Stimulated activated CD4-positive, alpha-beta T cell treated with anti-CD3 and anti-CD28 coated beads, Interleukin-1b, Interleukin-23, amount 100 ng/mL, for 1 hour (primary cell): ENCODE measurements at places on chromosomes 4 and X.
A peak's percentile ranks its signal among the peaks of the same experiment; 100 is the strongest.

GRCh38 chrX:144637731-144638130, 609.6 kb upstream of the SPANXN1 start:
- DNase-seq, result no peak

DNA sequence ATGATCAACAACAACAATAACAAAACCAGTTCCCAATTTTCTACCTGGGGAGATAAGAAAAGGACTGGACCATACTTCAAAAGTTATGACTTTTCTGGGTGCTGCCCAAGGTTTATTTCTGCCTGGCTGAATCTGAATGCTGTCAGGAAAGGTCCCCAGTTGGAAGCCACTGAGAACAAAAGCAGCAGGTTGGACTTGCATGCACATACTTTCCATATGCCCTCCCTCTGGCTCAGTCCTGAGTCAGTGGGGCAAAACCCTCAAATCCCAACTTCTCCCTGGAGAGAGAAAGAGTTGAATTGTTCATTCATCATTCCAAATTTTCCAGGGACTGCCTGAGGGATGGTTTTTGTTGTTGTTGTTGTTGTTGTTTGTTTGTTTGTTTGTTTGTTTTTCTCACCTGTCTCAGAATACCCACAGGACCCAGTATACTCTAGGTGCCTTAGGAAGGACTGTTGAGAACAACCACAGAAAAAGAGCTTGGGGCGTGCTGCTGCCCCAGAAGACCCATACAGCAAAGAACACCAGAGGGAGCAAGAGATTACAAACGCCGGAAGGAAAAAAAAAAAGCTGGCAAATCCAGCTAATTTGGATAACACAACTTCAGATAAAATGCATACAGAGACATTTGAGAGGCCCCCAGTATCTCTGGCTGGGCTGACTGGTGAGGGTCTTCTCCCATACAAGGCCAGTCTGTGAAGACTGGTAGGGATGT, 138.9 kb upstream of the INPP4B start:
- no peak for DNase-seq

GRCh38 chr4:147335183-147335582, 145.7 kb upstream of the EDNRA start:
- DNase-seq, result no peak

DNA sequence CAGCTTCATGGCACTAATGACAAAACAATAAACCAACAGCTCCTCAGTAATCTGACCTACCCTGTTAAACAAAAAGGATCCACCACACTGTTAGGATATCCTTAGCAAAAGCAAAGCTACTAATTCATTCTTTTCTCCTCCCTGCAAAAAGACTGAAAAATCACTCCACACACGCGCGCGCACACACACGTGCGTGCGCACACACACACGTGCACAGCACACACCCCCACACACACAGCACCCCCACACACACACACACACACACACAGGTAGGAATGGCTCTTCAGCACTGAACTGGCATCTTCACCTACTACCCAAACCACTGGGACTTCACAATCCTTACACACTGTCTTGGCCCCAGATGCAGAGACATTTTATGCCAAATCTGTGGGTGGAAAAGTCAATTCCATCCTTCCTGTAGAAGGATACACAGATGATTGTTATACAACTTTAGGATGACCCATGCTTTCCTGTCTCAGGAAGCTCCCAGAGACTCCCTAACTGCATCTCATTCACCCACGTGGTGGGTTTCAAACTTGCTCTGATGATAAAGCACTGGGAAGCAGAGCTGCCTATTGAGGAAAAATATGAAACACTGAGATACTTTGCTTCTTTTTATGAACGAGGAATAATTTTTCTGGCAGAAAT, 102.5 kb downstream of the TSPAN5 start:
- DNase-seq, result no peak

DNA sequence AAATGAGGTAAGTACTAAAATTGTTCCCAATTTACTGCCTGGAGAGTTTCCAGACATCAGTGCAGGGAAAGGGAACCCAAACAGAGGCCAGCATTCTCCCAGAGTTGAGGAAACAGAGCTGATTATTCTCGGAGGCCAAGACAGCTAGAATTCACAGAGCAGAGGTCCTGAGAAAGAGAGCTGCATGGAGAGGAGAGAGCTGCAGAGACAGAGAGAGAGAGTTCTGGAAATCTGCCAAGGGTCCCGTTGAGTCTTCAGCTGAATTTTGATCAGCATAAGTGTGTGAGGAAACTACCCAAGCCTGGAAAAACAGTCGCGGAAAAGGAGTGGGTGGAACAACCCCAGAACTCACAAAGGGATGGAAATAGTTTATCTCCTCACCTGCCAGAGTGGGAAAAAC, 43.8 kb upstream of the GPR173 start:
- no peak for DNase-seq

- DNase-seq, result no peak
These were observed 68.3 kb downstream of the PJA1 start for GRCh38 chrX:69096963-69097362.

GRCh38 chr4:4842476-4843441, 16.7 kb upstream of the MSX1 start:
- no peak for DNase-seq

GRCh38 chr4:183721207-183722081, 62.4 kb downstream of the TRAPPC11 start:
- no peak for DNase-seq

- no peak for DNase-seq
These were observed 22.1 kb downstream of the YIPF7 start for GRCh38 chr4:44629280-44629866.

DNA sequence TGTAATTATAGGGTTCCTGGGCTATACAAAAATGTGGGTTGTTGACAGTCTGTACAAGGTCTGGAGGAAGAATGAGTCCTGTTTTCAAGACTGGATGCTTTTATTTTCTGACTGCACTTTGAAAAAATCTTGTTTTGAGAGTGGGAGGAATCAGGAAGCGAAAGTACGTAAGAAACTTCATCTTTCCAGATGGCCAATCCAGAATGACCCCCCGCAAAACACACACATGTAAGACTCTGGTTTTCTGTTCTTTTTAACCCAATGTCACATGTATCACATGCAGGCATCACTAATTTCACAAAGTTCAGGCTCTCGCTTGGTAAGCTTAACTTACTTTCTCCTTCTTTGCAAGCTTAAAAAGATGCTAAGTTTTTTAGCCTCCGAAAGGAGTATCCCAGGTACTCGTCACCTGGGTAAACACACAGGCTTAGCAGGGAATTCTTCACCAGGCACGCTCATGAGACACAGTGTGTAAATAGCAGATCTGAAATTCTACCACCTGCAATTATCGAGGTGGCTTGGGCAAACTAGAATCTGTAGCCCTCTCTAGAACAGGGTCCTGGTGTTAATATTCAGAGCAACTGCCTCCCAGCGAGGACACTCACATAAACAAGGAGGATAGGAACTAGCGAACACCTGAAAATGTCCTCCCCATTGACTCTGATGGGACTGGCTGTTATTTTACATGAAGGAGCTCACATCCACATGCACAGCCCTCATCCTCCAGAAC, 90.7 kb downstream of the NSUN7 start:
- DNase-seq, result no peak

DNA sequence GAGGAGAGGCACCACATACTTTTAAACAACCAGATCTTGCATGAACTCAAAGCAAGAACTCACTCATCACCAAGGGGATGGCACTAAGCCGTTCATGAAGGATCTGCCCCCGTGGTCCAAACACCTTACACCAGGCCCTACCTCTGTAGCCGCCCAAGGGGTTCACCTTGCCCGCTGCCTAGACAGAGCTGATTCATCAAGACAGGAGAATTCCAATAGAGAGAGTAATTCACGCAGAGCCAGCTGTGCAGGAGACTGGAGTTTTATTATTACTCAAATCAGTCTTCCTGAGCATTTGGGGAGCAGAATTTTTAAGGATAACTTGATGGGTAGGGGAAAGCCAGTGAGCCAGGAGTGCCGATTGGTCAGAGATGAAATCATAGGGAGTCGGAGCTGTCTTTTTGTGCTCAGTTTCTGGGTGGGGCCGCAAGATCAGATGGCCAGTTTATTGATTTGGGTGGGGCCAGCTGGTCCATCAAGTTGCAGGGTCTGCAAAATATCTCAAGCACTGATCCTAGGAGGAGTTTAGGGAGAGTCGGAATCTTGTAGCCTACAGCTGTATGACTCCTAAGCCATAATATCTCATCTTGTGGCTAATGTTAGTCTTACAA, 364.7 kb downstream of the PCDH7 start:
- DNase-seq, result no peak

DNA sequence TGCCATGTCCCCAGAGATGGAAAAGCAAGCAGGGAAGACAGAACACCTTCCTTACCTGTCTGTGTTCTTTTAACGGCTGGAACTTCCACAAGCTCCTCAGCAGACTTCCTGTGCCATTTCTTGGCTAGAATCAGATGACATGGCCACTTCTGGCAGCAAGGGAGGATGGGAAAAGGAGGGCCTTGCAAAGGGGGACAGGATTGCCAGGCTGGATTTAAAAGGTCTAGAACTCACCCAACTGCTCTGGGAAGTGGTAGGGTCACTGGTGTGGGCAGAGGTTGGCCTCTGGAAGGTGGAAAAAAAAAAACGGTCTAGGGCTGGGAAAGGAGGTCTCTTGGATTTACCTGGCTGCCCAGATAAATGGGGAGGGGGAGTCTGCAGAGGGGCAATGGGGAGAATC, 1.6 kb upstream of the USP11 start:
- DNase-seq, result no peak

- DNase-seq, result no peak
These were observed 177.2 kb downstream of the AMELX start for GRCh38 chrX:11470250-11470974.

GRCh38 chrX:40140706-40141499, 43.1 kb upstream of the BCOR start:
- DNase-seq, result no peak

DNA sequence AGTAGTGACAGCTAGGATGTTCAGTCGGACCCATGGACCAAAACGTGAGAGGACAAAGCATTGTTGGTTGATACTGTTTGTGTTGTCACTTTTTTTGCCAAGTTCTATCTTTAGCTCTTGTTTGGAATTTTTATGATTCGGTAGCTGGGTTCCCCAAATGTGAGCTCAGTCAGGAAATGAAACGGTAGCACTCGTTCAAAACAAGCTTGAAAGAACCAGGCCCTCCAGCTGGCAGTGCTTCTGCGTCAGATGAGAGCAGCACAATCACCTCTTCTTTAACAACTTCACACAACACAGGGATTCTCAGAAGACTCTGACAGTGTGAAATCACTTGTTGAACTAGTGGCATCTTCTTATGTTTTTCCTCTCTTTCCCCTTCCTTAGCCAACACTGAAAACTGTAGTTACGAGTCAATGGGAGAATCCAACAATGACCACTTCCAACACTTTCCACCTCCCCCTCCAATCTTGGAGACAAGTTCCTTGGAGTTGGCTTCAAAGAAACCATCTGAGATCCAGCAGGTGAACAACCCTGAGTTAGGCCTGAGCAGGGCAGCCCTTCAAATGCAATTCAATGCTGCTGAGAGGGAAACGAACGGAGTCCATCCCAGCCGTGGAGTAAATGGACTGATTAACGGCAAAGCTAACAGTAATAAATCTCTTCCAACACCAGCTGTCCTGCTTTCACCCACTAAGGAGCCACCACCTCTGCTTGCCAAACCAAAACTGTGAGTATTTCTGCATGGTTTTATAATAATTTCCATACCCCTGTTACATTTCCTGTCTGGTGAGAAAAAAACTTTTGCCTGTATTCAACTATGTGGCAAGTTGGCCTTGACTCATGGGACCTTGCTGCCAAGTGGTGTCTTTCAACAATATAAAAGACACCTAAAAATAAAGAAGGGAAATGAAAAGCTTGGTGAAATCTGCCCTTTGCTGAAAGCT, 214.6 kb downstream of the PALLD start:
- no peak for DNase-seq

DNA sequence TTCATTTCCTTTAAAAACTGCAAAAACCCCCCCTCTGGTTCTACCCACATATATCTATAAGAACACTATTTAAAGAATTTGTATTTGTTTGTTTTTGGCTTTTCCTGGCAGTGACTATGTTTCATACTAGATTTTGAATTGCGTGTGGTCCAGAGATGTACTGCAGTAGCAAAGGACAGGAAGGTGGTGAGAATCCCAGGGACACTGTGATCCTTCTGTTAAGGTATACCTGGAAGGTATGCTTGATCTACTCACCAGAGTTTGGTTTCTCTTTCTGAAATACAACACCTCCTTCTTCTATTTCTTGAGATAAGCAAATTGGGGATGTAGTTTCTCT, 129.6 kb upstream of the RASGEF1B start:
- DNase-seq, result no peak

- no peak for DNase-seq
These were observed 117.6 kb downstream of the FGF16 start for GRCh38 chrX:77564823-77565222.

GRCh38 chr4:15725608-15726007, 22.7 kb downstream of the BST1 start:
- DNase-seq, result no peak

DNA sequence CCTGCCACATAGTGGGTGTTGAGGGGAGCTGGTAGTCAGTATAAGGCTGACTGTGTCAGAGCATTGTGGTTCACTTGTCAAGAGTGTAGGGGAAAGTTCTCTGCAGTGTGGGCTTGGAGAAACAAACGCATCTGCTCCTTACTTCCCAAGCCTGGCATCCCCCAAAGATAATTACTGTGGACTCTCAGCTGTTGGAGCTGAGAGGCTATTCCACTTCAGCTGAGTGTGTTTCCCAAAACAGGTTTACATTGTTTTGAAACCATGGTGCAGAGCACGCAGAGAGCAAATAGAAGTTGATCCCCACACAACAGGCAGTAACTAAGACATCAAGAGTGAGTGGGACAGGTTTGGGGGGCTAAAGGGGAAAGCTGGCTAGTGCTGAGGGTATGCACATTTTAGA, 181.0 kb upstream of the EOLA2 start:
- no peak for DNase-seq

DNA sequence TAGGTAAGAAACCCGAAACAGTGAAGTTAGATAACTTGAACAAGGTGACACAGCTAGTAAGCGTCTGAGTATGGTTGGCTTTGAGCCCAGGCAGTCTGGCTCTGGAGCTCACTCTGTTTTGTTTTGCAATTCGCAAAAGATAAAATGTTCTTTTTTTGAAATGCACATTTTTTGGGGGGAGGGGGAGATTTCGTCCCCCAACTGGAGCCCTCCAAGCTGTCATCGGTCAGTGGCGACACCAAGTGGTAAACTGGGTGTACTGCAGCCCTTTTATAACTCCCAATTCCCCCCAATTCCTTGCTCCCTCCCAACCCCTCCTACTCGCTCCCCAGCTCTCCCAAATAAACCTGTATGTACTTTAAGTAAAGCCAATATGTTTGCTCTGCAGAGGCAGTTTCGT, 2.8 kb upstream of the CLCN5 start:
- peak; percentile 2 for DNase-seq

- no peak for DNase-seq
These were observed 6.4 kb upstream of the VAMP7 start for GRCh38 chrX:155874571-155875244.

GRCh38 chrX:51894697-51895336, 1.4 kb downstream of the MAGED1 start:
- no peak for DNase-seq

DNA sequence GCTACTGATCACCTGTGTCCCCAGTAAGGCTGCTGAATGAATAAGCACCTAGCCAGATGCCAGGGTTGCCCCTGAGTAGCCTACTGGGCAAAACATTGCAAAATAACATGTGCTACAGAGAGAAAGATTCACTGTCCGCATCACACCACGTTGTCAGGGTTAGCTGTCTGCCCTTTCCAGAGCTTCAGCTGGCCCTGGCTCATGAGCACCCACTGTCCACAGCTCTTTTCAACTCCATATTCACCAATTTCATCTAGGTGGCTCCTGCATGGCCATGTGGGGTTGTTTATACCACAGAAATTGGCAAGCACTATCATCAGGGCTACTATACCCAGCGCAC, 227.7 kb upstream of the PSAPL1 start:
- no peak for DNase-seq

- DNase-seq, result no peak
These were observed 105.5 kb upstream of the SPOCK3 start for GRCh38 chr4:167339781-167340180.
